HT1080 (cell line): ENCODE measurements at places on chromosomes 12 and 14. TPM values are rescaled to one million over a fixed set of nuclear protein-coding genes. Genes with fewer than 3 reads are reported as not detected.

Gene CCND2
- total RNA-seq, result 3.2 TPM in 2 replicates

Gene RHEBL1
- 5.1 and 5.2 TPM in 2 replicates for total RNA-seq

Gene KRT73
- total RNA-seq, result not detected in 2 replicates

Gene APOF
- not detected in 2 replicates for total RNA-seq

Gene IFNG
- not detected in 2 replicates for total RNA-seq

Gene ACVRL1
- total RNA-seq, result 0.87 and 1.0 TPM in 2 replicates

Gene BAZ1A
- 24.5 and 27.4 TPM in 2 replicates for total RNA-seq

Gene VRTN
- not detected in 2 replicates for total RNA-seq

Gene KLRK1
- total RNA-seq, result not detected in 2 replicates

Gene RAB5B
- total RNA-seq, result 25.8 and 34.4 TPM in 2 replicates

Gene PUS1
- 30.5 and 42.1 TPM in 2 replicates for total RNA-seq

Gene IL22
- not detected in 2 replicates for total RNA-seq

Gene RBP5
- total RNA-seq, result not detected in 2 replicates

Gene KCNC2
- not detected in 2 replicates for total RNA-seq

Gene APOLD1
- total RNA-seq, result 1.8 and 2.8 TPM in 2 replicates

Gene PIWIL1
- total RNA-seq, result not detected in 2 replicates

Gene PSMD9
- total RNA-seq, result 162 and 183 TPM in 2 replicates

Gene CCNT1
- 33.6 and 45.5 TPM in 2 replicates for total RNA-seq

Gene CLEC4E
- not detected in 2 replicates for total RNA-seq

Gene RPGRIP1
- not detected in 2 replicates for total RNA-seq

Gene RERGL
- total RNA-seq, result not detected in 2 replicates

Gene NANOG
- not detected in 2 replicates for total RNA-seq

Gene RNF212B
- not detected in 2 replicates for total RNA-seq

Gene IL31
- total RNA-seq, result not detected in 2 replicates

Gene P2RX7
- total RNA-seq, result not detected in 2 replicates

Gene RTL1
- 0.07 and 0.16 TPM in 2 replicates for total RNA-seq

Gene HOXC12
- total RNA-seq, result not detected in 2 replicates
